ENCODE measurements at places on chromosomes 11 and 22.

GRCh38 chr11:6202041-6202440, 3.0 kb downstream of the OR52W1 start:
- DNase-seq = no peak

- DNase-seq = no peak
These were observed 2.8 kb upstream of the KDELR3 start for GRCh38 chr22:38464992-38465672.

DNA sequence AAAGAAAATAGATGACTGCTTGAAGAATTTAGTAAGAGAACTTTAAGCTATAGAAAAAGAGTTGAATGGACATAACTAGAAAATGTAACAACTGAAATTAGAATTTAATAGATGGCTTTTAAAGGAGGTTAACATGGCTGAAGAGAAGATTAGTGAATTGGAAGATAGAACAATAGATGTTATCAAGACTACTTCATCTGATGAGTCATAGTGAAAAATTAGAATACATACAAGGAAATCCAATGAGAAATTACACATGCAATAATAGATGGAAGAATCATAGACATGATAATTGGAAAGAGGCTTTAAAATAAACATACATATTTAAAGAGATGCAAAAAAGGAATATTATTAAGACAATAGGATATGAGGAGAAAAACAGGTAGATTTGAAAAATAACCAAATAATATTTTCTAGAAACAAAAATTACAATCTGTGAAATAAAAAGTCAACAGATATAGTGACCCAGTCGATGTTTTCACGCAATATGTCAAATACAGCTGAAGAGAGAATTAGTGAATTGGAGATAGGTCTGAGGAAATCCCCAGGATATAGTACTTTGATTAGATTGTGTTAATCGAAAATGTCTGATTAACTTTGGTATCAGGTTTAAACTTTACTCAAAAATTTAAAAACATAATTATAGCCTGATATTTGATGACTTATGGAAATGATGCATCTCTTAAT, 28.2 kb downstream of the CAT start:
- no peak for DNase-seq

- no peak for DNase-seq
These were observed 78.3 kb upstream of the LMO1 start for GRCh38 chr11:8341996-8342395.

DNA sequence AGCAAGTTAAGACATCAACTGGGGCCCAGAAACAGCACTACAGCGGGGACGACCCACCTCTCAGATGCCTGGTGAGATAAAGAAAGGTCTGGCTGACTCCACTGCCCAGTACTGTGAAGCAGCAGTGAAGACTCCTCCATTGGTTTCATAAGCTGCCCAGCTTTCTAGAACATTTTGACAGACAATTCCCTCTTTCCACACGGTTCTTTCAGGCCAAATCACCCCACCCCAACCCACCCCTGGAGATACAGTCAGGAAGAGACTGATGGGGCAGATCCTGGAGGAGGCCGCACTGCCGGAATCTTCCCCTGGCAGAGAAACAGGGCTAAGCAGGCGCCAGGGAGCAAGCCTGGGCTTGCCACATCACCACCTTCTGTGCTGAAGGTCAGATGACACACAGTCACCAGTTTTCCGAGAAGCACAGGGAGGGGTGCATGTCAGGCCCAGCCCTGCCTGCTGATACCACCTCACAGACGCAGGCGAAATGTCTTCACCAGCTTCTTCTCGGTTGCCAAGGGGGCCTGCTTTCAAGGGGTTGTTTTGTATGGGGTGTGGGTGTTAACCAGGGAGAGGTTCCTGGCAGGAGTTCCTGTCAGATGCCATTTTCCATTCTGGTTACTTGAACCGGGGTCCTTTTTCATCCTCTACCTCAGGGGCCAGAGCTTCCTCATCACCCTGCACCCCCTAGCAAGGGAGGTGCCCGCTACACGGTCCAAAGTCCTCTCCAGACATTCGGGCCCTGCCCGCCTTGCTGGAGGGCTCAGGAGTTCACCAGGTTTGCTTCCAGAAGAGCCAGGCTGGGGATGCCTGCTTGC, 1.4 kb upstream of the NEAT1 start:
- peak; percentile 61 for DNase-seq

- no peak for DNase-seq
These were observed 1381.5 kb upstream of the TENM4 start for GRCh38 chr11:80822308-80822707.

DNA sequence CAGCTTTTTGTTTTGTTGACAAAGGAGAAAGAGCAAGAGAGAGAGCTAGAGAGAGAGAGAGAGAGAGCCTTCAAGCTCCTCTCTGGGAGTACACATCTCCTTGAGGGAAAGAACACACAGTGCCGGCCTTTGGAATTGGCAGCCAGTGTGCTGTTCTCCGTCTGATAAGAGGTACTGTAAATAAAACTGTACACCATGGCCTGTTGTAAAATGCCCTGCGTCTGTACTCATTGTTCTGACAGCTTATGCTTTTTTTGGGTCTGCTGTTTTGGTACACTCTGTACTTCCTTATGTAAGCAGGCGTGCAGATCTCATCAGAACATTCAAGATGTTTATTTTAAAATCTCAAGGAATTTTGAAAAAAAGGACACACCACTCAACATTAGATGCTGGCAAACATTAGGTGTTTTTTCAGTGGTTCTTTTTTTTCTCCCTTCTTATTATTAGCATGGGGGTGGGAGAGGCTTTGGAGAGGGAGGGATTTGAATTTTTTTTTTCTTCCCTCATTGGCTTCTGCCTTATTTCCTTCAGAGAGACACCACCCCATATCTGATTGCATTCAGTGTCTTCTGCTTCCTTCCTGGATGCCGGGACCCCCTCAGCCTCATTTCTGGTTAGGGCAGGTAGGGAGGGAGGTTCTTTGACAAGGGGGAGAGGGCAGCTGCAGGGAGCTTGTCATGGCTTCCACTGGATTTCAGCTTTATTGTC, 116.8 kb upstream of the NNMT start:
- peak; percentile 73 for DNase-seq

- DNase-seq = peak; percentile 70
These were observed 638 bp upstream of the PITPNM1 start for GRCh38 chr11:67505605-67506396.

DNA sequence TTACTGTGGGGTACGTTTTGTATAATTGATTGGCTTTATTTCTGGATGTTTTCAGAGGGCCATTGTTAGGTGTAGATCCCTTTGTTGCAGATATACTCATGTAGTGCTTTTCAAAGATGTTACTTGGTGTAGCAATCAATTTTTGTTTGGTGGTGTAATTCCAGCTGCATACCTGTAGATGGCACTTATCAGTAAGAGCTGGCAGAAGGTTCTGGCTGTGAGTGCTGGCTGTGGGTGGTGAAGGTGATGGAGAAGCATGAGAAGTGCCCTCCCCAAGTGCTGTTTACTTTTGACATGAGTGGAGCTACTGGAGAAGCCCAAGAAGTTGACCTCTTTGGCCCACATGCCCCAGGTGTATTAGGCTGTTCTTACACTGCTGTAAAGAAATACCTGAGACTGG, 1074.9 kb downstream of the FAM181B start:
- DNase-seq = no peak

- DNase-seq = no peak
These were observed 1.2 kb upstream of the ATF4 start for GRCh38 chr22:39518996-39519680.

DNA sequence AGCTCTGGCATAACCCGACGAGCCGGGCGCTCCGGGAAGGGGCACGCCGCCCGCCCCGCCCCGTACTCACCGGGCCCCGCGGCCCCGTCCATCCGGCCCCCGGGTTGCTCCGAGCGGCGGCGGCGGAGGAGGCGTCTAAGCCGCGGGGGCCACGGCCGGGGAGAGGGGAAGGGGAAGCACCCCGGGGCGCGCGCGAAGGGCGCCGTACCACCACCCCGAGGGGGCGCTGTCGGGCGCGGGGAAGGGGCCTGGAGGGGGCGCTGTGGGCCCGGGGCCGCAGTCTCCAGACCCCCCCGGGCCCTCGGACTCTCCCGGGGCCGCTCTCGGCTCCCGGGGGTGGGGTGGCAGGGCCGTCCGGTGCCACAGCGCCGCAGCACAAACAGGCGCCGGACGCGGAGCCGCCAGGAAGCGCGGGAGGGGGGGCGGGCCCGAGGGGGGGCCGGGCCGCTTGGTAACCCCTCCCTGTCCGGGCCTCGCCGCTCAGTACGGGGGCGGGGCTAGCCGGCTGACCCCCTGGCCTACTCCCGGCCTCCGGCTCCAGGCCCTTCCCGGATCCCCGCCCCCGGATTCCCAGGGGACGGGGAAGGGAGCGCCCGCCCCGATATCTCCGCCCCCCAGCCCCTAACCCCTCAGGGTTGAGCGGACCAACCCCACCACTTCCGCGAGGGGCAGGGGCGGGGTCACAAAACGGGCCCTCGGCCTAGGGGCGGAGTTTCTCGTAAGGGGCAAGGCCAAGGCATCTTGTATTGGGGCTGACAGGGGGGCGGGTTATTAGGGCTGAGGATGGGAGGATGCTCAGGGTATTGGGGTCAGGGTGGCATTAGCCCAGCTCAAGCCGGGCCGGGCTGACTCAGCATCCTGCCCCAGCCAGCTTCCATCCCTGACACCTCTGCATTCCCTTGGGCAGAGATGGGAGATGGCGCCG, at the start of the genes EML3 and ROM1:
EML3 (minus strand) TSS at position 410 of the 925 bp plus-strand sequence; CDS start at position 92, 318 bp downstream.
ROM1 (plus strand) TSS at position 892 of the 925 bp plus-strand sequence; CDS start at position 917, 25 bp downstream.
- peak; percentile 49 for DNase-seq

Measured in NCI-H2029 treated with DMSO at 0.1 percent for 48 hours (cell line).